ENCODE measurements at places on chromosomes 5 and 9.

GRCh38 chr9:112493393-112494137 is 6.9 kb downstream of the KIAA1958 start:
- no peak for DNase-seq

- DNase-seq = no peak
Observed at GRCh38 chr5:72474046-72474500, 33.1 kb downstream of the ZNF366 start.

DNA sequence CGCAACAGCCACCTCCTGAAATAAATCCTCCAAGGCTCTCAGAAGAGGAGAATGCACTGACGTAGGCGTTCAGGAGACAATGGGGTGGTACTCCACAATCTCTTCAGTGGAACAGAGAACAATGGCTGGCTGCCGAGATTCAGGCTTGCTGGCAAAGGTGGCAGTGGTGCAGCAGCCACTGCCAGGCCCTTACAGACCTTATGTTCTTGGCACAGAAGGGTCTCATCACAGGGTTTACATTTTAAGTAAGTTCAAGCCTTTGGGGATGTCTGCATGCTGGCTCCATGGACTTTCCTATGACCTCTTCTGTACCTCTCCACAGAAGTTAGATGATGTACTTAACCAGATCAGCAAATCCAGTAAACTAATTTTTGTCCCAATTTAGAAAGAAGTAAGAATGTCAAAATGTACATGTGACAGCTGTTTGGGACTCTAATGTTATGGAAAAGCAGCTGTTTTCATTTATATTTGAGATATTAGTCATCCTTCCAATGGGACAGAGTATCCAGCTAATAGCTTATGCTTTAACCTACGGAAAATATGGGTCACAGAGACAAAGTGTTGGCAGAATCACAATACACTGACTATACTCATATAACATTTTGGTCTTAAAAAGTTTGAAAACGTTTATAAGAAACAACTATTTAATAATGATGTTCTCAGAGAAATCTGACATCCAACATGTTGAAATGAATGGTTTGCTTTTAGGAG is 180.9 kb downstream of the MAPKAP1 start:
- no peak for DNase-seq

DNA sequence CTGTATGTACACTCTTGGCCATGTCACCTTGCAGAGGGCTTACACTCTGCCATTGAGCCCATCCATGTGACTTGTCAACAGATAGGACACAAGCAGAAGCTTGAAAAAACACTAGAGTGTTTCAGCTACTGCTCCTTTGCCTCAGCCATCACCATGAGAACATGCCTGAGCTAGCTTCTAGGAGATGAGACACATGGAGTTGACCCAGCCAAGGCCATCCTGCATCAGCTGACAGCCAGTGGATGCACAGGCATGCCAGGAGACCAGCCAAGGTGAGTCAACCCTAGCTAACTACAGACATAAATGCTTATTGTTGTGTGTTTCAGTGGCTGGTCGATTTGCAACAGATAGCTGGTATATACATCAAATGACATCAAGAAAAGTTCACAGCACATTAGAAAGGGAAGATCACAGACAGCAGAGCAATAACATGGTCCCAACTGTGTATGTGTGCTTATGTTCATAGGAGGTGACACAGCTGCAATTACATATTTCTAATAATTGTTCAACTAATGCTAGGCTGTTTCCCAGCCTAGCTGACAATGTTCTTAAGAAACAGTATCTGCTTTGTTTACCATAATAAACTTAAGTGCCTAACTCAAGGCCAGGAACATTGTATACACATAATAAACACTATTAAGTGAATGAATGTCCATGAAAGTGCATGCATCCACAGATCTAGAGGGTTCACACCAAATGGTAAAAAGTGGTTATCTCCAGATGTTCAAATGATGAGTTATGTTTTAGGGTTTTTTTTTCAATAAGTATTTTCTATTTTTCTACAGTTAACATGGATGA is 105.7 kb downstream of the SPOCK1 start:
- no peak for DNase-seq

DNA sequence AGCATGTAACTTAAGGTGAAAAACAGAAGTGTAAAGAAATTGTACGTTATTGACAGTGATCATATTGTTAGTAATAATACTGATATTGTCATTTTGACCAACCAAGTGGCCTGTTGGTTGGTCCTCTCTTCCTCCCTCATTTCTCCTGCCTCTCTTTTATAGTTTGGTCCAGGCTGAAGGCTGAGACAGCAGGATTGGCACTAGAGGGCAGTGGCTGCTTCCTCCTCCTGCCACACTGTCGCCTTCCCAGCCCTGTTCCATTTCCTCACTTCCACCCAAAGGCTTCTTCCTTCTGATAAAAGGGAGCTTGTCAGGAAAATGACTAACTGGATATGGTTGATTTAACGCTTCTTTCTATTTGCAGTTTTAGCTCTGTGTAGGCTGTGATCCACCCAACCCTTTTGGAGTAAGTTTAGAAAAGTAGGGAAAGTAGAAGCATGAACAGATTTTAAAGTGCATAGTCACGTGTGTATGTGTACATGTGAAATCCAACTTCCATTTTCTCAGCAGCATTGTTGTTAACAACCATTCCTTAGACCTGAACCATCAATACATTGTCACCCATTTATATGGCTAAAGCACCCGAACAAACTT is 35.6 kb downstream of the PTCD2 start:
- DNase-seq = no peak

DNA sequence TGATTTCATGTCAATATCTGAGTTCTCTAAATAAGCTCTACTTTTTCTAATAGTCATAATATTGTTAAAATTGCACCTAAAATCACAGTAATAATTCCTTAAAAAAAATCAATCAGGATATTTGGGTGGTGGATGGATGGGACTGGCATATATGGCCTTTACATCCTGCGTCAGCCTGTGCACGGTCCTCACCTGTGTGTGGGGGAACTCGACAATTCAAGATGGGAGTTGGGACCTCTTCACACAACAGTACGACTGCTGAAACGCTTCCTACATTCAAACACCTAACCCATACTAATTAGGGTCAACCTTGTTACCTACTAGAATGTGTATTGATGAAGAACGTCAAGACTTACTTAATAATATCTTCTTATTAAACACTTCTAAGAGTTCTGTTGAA is 90.5 kb downstream of the OSMR start:
- no peak for DNase-seq

DNA sequence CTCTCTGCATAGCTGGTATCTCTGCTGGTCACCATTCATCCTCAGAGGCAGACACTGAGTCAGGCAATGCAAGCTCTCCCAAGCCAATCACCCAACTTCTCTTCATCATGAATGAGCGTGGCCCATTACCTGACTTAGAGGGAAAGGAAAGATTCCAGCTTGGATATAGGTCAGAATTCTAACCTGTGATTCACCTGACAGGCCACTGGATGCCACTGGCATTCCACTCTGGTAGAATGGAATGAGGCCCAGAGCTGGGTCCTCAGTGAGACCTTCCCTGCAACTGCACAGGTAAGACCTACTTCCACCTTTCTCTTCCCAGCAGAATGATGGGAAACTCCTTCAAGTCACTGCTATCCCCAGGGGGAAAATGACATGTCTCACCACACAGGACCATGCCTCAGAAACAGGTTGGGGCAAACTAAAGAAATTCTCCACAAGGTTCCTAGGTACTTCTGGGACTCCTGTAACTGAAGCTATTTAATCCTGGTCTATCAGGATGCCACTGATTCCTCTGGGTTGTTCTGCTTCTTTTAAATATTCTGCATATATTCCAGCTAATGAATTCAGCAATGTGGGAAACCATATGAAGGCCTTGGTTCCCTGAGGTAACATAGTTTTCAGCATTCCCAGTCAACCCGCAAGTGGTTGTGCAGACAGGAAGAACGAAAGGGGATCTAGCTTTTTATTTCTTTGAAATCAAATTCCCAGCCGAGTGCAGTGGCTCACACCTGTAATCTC is 62.0 kb downstream of the SUSD1 start:
- peak; percentile 4 for DNase-seq

GRCh38 chr9:100689635-100690034 is 111.8 kb downstream of the CAVIN4 start:
- DNase-seq = no peak

DNA sequence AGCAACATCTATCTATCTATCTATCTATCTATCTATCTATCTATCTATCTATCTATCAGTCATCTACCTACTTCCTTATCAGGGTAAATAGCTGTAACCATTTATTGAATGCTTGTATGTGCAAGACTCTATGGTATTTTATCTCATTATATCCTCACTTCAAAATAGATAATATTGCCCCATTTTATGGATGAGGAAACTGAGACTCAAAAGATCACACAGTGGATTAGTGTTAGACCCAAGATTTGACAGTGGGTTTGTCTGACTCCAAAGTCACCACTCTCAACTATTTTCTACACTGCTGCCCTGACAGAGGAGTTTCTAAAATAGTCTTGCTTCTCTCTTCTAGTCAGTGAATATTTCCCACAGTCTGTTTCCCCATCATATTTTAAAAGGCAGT is 94.3 kb upstream of the NR3C1 start:
- DNase-seq = no peak

DNA sequence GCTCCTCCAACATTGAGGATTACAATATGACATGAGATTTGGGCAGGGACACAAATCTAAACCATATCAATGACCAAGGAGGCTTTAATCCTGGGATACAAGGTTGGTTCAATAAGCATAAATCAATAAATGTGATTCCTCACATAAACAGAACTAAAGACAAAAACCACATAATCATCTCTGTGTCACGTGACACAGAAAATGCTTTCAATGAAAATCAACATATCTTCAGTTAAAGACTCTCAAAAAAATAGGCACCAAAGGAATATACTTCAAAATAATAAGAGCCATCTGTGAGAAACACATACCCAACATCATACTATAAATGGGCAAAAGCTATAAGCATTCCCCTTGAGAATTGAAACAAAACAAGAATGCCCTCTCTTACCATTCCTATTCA is 604.9 kb downstream of the SEMA5A start:
- no peak for DNase-seq

DNA sequence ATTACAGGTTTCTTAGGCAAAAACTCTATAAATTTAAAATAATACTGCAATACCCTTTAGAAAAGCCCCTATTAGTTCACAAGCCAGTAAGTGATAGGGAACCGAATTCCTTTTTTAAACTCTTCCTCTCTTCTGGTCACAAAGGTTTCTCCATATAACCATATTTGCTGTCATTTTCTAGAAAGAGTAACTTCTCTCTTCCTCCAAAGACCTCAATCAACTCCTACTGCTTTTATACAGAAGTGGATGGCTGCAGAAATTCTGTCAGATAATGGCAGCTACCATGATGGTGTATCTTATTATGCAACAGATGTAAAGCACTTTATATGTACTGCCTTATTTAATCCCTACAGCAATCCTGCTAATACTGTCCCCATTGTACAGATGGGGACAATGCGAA is 6.2 kb downstream of the TUT7 start:
- DNase-seq = no peak

DNA sequence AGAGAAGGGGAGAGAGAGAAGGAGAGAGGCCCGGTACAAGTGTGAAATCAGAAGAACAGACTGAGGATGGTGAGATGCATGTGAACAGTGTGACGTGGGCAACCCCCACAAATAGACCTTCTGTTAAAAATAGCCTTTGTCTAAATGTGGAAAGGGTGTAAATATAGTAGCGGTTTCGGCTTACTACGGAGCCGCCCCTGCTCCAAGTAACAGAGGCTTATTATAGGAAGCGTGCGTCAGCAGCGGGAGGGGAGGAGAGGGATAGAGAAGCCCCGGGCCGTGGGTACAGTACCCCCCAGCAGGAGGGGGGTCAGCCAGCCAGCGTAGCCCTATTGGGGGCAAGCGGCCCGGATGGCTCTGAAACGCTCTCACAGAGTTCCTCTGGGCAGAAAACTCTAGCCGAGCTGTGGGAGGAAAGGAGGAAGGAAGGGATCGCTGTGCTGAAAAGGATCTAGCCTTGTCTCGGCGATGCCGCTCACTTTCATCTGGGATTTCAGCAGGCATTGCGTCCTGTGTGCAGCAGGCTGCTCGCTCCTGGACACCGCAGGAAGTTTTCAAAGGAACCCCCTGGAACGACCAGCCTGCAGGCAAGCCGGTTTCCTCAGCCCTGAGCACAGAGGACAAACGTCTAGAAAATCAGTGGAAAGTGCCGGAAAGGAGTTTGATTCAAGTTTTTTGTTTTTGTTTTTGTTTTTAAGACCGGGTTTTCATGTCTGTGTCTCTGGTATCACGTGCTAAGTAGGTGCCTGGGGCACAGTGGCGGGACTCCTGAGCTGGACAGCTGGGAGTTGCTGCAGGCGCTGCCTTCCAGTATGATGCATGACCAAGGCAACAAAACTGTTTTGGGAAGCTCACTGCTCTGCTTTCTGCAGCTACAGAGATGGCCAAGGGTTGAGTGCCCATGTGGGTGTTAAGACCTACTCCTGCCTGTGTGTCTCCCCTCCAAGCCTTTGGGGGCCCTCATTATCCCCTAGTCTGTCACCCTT is 146.6 kb downstream of the SEC61B start:
- no peak for DNase-seq

DNA sequence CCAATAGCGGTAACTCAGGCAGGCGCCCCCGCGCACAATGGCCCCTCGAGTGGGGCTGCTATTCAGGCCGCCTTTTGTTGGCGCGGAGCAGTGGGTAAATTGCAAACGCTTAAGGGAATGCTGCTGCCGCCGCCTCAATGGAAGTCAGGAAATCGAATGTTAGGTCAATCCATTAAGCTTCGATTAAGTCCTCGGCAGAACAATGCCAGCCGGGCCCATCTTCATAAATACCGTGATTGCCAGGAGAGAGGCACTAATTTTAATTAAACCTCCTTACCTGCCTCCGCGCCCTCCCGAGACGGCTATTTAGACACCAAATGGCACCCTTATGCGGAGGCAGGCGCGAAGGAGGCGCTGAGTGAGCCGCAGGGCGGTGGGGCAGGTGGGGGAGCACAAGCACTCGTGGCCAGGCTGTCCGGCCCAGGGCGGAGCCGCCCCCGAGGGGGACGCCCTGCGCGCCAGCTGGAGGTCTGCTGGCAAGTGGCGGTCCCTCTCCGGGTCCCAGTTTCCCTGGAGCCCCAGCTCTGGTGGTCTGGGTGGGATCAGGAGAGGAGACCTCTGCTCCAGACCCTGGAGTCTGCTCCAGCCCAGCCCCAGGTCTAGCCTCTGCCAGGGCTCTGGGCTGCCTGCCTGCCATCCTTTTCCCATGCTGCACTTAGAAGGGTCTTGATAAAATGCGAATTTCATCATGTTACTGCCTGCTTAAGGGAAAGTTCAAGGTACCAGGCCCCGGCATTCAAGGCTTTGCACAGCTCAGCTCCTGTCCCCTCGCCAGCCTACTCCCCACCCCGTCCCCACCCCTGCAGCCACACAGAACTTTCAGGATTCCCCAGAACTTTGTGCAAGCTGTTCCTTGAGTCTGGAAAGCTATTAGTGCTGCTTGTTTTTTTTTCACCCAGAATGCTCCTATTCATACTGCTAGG is 19.7 kb downstream of the NR5A1 start:
- no peak for DNase-seq

- DNase-seq = peak; percentile 0
Observed at GRCh38 chr5:132483661-132484390, 6.7 kb downstream of the IRF1 start.

DNA sequence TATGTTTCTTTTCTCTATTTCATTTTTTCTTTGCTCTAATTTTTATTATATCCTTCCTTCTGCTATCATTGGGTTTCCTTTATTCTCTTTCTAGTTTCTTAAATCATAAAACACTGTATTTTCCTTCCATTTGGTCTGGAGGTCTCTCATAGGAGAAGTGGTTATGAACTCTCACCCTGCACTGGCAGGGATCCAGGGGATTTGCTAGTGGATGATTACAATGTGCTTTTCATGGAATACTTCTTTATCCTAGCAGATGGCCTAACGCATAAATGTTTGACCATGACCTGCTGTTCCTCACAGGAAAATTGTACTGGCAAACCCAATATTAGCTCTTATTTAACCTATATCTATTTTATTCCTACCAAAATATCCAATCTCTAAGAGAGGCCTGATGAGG is 31.5 kb upstream of the SGCD start:
- DNase-seq = no peak
